Fibroblast of skin of left biceps (primary cell): ENCODE measurements at places on chromosomes 5 and 9.
A peak's percentile ranks its signal among the peaks of the same experiment; 100 is the strongest.

- no peak for DNase-seq
These were observed 15.2 kb downstream of the ENHO start for GRCh38 chr9:34507556-34507955.

DNA sequence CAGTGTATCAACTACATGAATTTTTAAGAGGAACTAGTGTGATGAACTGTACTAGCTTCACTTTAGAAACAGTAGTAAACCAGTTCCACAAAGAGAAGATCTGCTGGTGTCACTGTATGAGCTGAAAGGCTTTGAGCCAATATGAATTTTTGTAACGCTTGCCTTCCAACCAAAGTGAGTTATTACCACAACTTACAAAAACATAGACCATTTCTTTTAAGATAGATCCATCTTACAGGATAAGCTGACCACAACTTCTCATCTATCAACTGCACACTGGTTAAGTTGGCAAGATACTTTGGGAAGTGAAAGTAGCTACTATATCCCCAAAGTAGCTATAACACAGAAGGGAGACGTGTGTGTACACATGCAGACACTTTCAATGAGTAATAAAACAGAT, 849.6 kb upstream of the DMAC1 start:
- DNase-seq = peak; percentile 24

- no peak for DNase-seq
These were observed 31.9 kb upstream of the GABRP start for GRCh38 chr5:170751631-170752030.

- no peak for DNase-seq
These were observed 135.4 kb upstream of the CCDC152 start for GRCh38 chr5:42621242-42621641.

GRCh38 chr5:172932313-172933017, 26.8 kb upstream of the RPL26L1 start:
- no peak for DNase-seq

DNA sequence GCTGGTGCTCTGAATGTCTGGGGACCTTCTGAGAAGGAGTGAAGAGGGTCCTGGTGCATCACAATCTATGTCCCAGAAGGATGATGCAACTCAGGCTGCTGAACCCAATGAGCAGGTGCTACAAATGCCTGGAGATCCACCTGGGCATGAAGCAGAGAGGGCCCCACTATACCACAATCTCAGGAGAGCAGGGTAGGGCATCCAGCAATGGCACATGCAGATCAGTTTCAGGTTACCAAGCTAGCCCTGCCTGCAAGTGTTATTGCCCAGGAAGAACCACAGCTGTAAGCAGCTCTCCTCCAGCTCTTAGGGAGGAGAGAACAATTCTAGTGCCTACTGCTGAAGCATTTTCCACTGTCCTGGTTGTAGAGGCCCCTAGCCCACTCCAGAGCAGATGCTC, 389.2 kb upstream of the TNC start:
- DNase-seq = no peak

DNA sequence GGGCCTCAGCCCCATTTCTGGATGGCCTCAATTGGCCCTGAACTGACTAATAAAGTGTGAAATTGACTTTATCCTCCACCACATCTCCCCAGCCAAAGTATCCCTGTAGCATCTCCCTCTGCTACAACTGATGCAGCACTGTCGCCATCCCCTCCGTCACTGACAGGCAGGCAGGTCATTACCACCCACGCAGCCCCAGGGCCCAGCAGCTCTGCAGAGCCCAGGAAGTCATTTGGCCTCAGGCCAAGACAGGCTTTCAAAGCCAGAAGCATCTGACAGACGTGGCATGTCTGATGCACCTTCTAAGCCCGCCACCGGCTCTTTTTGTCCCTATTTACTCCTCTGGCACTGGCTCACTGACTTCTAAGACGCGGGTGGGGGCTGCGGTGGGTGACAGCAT, 65.3 kb downstream of the ARHGEF37 start:
- no peak for DNase-seq

DNA sequence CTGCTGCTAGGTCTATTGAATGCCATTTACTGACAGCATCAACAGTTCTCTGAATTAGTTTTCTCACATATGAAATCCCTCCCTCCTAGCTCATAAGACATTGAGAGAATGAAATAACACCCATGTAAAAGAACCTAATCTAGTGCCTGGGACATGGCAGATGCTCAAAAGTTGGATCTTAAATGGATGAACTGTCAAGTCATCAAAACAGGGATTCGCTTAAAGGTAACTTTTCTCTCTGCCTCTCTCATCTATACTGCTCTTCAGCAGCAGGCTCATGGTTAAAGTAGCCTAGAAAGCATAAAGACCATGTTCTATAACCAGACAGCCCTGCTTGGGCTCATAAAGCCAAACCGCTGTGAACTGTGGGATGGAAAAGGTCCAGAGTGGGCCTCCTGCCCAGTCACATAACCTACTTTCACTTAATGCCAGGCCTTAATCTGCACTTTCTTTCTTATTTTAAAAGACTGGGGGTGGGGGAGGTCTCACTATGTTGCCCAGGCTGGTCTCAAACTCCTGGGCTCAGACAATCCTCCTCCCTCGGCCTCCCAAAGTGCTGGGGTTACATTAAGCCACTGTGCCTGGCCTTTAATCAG, 3.7 kb downstream of the TMEM245 start:
- DNase-seq = no peak

DNA sequence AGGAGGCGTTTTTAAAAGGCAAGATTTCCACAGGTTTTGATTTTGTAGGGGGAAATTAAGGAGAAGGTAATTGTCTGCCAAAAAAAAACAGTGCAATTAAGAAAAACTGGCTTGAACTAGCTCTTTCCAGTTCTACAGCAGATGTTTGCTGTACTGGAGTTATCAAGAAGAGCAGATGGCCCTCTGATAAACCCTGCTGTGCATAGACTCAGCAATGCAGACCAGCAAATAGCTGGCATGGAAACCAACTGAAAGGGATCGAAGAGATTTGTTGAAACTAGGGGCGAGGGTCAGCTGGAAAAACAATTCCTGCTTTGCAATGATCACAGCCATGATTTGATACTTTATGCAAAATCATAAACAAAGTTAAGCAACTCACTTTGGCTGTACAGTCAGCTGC, 17.8 kb upstream of the BHMT start:
- no peak for DNase-seq

- DNase-seq = peak; percentile 10
These were observed 26.4 kb upstream of the TOMM5 start for GRCh38 chr9:37618817-37619216.

GRCh38 chr9:135949501-135950134, 11.6 kb downstream of the UBAC1 start:
- no peak for DNase-seq

DNA sequence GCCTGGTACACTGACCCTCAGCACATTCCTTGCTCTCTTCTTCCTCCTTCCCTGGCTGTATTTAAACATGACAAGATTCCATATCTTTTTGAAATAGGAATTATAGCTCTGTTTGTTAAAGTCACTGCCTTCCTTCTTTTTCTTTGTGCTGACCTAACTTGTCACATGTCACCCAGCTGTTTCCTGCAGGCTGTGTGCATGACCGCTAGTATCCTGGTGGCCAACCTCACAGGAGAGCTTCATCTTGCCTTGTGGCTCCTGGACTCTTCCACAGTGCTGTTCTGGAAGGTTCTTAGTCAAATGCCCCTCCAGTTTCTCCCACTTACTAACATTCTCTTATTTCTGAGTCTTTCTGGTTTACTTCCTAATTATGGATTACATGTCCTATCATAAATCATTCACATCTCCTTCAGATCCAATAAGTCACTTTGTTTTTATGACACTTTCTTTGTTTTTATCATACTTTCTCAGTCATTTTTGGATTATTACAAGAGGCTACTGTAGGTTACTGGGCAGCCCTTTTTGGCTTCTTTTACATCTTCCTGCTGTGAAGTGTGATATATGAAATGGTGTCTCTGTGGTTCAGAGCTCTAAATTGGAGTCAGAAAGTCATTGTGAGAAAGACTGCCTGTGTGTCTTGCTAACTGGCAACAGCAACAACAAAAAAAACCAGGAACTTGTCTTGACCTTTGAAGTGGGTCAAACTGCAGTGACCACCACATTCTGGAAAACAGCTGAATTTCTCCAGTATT, 463.6 kb upstream of the DAP start:
- no peak for DNase-seq

DNA sequence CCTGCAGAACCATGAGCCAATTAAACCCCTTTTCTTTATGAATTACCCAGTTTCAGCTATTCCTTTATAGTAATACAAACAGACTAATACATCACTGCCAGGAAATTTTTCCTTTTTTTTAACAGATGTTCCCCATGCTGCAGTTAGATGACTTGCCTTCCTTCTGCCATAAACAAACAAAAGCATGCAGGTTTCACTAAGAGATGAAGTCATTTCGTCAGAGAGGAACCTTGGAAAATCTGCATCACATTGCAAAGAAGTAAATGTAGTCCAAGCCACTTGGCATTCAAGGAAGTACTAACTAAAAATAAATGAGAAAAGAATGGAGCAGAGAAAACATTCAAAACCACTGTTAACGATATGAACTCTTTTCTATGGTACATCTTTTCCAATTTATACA, 194.1 kb upstream of the EFNA5 start:
- no peak for DNase-seq

DNA sequence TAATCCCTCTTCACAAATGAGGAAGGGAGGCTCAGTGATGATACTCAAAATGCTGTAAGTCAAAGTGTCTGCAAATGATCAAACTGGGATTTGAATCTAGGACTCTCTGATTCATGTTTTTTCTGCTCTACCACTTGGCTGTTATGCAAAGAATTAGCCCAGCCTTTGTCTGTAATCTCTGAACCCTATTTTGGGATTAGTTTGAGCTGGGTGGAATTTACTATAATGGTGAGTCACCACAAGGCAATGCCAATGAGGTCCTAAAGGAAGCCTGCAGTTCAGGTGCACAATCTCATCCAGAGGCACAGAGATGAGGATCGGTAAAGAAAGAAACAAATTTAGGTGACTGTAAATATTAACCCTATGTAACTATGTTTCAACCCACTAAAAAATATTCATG, 29.2 kb downstream of the RFK start:
- DNase-seq = no peak

- no peak for DNase-seq
These were observed 155.2 kb downstream of the MAPKAP1 start for GRCh38 chr9:125551781-125552180.

- peak; percentile 79 for DNase-seq
These were observed 85.0 kb upstream of the COL5A1 start for GRCh38 chr9:134556531-134557068.

DNA sequence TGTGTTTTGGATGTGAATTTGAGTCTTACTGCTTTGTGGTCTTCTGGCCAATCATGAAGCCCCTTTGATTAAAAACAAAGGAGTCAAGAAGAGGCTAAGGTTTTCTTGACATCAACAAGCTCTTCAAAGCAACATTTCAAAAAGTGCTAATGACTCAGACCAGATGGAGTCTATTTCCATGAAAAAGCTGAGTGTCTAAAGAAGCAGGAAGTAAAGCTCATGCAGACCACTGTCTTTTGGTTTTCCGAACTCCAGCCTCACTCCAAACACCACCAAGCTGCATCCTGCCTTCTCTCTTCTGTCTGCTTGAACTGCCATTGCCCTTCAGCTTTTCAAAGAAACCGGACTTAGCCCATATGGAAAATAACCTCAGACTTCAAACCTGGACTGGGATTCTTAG, 115.2 kb downstream of the PRDM6 start:
- DNase-seq = no peak

GRCh38 chr5:168793841-168794837, 215.0 kb upstream of the PANK3 start:
- DNase-seq = peak; percentile 61

- peak; percentile 80 for DNase-seq
These were observed 175.3 kb upstream of the KLF9 start for GRCh38 chr9:70589571-70590314.

GRCh38 chr9:104232781-104233341, 138.8 kb downstream of the SMC2 start:
- peak; percentile 14 for DNase-seq

- no peak for DNase-seq
These were observed 78.0 kb upstream of the AGXT2 start for GRCh38 chr5:35125746-35126145.

GRCh38 chr9:79694676-79695400, 123.1 kb downstream of the TLE4 start:
- peak; percentile 83 for DNase-seq

DNA sequence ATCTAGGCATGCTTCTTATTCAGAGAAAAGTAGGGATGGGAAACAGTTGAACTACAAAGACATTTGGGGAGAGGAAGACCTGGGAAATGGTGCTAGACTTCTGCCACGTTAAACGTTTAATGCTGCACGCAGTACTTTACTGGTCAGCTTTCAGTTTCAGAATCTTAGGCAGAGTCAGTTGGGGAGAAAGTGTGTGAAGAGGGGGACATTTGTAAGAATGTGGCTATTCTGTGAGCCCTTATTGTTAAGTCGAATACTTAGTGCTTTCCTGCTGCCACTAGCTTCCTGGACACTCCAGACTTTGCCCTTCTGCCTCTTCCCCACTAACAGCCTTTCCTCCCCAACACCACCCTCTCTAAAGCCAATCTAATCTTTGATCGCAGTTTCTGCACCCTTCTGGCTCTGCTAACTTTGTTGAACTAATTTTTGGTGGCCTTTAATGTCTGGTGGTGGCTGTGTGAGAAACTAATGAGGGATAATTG, 6.1 kb downstream of the CYSTM1 start:
- no peak for DNase-seq

GRCh38 chr5:74034733-74035132, 408.7 kb downstream of the ARHGEF28 start:
- no peak for DNase-seq

GRCh38 chr9:77747163-77747562, 99.0 kb upstream of the GNA14 start:
- DNase-seq = no peak

DNA sequence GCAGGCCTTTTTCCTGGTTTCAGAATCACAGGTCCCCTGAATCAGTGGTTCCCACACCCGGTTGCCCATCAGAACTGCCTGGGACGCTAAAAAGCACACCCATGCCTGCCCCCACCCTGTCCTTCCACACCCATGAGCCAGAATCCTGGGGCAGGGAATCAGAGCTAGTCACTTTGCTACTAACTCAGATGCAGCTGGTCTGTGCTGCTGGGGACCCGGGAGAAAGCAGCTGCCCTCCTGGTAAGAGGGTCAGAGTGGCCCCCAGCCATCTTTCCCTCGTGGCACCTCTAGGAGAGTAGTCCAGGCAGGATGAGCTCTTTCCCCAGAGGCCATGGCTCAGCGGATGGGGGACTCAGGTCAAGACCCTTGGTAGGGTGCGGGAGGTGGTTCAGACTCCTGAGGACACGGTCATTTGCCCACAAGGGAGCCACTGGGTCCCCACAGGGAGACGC, 11.3 kb upstream of the NUP214 start:
- DNase-seq = no peak

DNA sequence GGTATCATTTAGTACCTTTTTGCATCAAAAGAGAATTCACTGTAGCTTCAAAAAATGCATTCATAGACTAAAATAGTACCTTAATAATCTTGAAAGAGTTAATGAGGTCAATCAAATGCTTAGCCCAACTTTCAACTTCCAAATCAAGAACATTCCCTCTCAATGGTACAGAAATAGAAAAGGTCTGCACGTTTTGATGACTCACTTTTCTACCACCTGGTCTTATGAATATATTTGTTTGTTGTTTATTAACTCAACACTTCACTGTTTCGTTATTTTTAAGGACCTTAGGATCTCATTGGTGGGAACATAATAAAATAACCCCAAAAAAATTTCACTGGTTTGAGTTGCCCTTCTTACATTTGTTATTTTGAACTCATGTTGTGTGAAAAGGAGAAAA, 229.5 kb downstream of the MEF2C start:
- DNase-seq = no peak
